ENCODE measurements at places on chromosomes 6 and 20.
A peak's percentile ranks its signal among the peaks of the same experiment; 100 is the strongest.

DNA sequence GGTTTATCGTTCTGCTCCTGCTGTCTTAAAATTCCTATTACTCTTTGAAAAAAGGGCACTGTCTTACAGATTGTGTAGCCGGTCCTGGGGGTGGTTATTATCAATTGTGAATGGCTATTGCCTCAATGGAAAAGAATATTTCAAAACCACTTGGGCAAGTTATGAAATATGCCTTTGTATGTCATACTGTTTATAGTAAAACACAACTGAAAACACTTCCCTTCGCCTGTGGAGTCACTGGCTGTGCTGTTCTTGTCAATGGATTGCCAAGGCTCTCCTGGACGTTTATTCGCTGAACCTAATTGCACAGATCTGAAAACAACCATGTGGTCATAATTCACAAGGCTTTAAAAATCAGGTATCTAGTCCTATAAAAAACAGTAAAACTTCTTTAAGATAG, 47.8 kb upstream of the TAGAP start:
- DNase-seq = no peak

DNA sequence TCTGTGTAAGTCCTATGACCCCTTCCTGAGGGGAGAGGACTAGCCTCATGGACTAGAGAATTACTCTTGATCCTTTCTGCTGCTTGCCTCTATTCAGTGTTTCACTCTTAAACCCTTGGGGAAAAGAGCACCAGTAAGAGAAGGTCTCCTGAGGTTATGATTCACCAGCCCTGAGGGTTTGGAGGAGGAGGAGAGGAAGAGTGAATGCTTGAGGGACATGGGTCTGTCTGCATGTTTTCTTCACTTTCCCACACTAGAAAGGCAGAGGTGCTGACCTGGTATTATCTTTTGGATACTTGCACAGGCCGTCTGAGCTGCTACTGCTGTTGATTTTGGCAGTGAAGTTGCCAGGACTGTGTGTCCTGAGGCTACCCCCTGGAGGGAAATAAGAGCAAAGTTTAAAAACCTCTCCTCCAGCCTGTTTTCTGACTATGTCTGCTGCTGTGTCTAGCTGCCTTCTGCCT, 78.3 kb downstream of the CD109 start:
- peak; percentile 49 for DNase-seq

GRCh38 chr6:132764370-132764769, 6.7 kb upstream of the VNN2 start:
- no peak for DNase-seq

DNA sequence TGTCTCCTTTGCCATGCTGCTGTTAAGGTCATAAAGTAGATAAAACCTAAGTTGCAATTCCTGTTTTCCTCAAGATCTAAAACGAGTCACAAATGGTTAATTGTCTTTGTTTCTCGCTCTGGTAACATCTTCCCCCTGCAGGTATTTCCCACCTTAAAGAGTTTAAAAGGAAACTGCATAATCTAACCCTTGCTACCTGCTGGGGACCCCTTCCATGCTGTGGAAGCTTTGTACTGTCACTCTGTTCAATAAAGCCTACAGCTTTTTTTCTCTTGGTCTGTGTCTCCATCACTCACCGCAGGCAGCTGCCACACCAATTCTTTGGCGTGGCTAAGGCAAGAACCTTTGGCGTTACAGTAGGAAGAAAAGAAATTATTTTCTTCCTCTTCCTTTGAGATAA, 117.7 kb upstream of the GJE1 start:
- DNase-seq = no peak

DNA sequence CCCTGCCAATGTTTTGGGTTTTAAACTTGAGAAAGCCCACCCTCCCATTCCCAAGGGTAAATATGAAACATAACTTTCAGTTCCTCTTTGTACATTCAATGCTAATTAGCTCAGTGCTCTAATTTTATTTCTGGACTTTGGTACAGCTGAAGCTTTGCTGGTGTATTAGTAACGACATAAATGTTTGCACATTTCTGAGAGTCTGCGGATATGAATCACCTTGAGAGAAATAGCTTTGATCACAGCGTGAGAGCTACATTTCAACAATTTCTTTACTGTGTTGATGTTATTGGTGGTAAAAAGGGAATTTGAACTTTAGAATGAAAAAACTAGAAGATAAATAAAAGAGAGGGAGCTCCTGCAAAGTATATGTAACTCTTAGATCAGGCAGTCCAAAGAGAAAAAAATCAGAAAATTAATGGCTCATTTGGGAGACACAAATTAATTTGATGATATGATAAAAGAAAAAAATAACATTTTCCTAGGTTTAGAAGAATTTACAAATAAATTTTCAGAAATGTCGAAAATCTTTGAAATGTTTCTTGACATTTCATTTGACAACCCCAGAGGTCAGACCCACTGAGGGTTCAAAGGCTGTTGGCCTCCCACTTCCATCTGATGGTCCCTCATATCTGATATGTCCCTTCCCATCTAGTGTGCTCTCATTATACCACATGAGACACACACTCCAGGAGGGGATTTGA, 38.5 kb upstream of the CAP2 start:
- no peak for DNase-seq

DNA sequence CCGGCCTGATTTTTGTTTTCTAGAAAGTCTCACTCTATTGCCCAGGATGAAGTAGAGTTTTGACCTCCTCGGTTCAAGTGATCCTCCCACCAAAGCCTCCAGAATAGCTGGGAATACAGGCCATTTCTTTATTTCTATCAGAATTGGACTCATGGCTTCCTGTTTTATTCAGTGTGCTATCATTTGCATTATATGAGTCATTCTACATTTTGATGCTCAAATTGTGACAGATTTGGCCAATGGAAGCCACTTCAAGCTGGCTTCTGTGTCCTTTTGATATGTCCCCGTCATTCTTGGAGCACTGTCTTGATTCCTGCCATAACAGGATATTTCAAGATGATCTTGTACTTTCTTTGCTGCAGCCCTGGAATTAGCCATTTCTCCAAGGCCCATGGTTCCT, 75.1 kb downstream of the CNBD2 start:
- DNase-seq = no peak

DNA sequence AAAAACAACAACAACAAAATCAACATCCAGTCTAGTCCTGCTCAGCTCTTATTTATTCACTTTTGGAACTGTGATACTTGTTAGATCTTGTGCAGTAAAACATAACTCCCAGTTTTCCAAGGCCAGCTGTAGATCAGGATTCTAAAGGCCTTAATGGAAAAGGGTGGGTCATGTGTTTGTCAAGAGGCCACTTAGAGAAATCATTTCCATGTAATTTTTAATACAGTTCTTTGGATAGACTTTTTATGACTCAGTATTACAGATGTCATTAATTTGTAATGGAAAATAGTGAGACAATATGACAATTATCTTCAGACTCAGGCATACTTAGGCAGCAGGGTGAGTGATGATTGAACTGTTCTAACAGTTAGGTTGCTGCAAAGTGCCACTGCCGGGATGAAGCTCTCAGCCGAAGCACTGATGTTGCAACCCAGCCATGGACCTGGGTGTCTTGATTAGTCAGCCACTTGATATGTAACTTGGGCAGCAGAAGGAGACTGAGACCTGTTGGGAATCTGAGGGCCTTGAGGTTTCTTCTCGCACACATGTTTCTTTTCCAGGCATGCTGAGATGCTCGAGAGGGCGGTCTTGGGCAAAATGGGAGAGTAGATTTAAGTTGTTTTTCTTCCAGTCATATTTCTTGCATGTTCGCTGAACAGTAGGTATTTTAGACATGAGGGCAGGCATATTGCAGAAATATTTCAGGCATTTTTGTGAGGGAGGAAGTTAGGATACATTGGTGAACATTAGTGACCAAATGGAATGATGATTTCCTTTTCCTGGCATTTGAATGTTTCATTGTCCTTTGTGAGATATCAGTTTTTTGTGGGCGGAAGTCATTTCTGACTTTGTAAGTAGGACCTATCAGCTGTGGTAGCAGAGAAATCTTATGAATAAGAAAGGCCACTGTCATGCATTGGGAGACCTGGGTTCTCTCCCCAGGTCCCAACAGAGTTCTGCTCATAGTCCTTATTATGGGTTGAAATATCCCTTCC, 52.3 kb downstream of the SLX4IP start:
- no peak for DNase-seq

- no peak for DNase-seq
Measured at GRCh38 chr6:136964398-136964797, 42.3 kb downstream of the SLC35D3 start.

DNA sequence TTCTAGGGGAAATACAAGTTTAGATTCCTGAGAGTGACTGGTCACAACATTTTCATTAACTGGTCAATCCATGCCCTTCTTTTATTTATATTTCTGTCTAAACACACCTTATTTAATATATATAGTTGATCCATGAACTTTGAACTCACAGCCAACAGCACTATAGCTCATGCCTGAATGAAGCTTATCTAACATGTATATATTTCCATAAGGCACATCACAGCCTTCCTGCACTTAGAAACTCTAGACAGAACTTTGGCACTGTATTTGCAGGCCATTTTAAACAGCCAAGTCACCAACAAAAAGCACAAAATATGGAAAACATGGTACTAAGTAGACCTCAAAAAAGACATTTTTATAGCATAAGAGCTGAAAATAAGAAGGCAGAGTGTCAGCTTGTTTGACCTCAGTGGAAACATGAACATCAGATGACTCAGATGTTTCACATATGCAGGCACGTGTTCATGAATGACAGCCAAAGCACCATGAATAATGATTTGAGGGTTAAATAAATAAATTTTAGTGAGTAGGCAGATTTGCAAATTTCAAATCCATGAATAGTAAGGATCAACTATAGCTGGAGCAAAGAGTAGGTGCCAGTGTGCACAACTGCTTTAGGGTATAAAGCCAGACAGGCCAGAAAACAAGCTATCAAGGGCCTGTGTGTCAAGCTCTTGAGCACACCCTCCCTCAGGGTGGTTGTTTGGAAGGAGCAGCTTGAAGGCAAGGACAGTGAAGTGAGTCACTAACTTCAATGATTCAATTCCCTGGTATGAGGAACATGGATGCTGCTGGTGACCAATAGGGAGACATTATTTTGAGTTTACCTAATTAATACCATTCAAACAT, 88.9 kb upstream of the NT5E start:
- DNase-seq = no peak

DNA sequence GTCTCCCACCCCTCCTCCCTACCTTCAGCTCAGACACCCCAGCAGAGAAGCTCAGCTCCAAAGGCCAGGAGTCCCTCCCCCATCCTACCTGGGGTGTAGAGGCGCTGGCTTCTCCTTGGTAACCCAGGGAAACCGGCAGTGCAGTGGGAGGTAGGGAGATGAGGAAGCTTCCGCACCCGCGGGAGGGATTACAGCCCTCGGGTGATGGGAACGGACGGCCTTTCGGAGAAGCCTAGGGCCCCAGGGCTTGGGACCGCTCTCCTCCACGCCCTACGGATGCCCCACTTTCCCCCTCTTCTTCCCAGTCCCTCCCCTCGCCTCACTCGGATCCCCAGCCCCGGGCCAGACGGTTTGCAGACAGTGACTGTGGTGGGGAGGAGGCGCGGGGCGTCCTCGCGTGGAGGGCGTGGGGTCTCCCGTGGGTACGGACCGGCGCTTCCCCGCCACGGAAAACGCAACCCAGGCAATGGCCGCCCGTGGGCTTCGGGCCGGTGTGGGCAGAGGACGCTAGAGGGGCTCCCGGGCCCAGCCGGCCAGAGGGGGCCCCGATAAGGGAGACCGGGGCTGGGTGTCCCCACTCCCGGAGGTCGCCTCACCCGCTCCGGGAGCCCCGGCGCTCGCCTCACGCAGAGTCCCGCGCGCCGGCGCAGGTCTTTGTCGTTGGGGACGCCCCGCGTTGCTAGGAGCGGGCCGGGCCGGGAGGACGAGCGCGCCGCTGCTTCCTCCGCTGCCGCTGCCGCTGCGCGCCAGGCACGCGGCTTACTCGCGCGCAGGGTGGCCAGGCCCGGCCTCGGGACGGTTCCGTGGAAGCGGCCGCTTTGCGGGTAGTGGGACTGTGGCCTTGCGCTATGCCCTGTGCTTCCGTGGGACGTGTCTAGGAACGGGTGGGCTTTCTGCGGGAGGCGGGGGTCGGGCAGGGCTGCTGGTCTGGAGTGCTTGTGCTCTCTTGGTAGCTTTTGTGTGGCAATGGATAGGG, 15.8 kb downstream of the AARS2 start:
- DNase-seq = peak; percentile 35

- DNase-seq = peak; percentile 26
Measured at GRCh38 chr6:56335726-56336125, 88.3 kb upstream of the COL21A1 start.

Measured in OCI-M1 (cell line).